Stimulated activated CD8-positive, alpha-beta memory T cell treated with anti-CD3 and anti-CD28 coated beads, Interleukin-12 subunit alpha, Interleukin-12 subunit beta, amount 100 ng/mL, for 1 hour (primary cell): ENCODE measurements at places on chromosomes 6 and 20.
A peak's percentile ranks its signal among the peaks of the same experiment; 100 is the strongest.

DNA sequence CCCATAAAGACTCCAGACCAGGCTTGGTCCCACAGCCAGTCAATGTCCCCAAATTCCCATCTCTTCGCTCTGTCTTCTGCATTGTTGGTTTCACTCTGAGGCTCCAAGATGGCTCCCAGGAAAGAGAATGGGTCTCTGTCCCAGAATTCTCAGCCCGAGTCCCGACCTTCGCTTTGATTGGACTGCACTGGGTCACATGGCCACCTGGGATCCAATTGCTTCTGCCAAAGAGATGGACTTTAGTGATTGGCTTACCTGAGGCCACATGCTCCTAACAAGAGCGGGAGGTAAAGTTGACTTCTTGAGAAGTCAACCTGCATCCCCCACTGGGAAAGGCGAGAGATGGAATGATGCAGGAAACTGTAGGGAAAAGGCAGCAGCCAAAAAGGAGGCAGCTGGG lies 104.7 kb upstream of the PMEPA1 start:
- DNase-seq, result no peak

DNA sequence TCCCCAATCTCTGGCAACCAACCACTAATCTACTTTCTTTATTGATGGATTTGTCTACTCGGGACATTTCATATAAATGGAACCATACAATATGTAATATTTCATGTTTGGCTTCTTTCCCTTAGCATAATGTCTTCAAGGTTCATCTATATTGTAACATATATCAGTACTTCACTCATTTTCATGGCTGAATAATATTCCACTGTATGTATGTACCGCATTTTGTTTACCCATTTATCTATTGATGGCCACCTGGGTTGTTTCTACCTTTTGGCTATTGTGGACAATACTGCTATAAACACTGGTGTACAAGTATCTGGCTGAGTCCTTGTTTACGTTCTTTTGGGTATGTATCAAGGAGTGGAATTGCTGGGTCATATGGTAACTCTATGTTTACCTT lies 48.4 kb downstream of the PANK2 start:
- DNase-seq, result no peak

- no peak for DNase-seq
These were observed 92.3 kb upstream of the PHACTR1 start for GRCh38 chr6:12624142-12624837.

DNA sequence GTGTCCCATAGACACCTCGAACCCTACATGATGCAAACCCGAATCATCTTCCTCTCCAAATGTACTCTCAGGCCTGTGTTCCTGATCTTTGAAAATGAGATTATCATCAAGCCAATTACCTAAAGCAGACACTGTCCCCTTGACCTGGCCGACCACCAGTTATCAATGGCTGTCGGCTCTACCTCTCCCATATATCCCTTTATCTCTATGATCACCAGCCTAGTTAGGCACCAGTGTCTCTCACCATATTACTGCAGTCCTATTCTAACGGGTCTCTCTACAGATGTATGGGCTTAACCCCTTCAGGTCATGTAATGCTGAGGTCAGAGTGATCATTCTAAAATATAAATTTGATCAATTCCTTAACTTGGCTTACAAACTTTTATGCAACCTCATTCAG lies 234.9 kb upstream of the MARCKS start:
- DNase-seq, result no peak

DNA sequence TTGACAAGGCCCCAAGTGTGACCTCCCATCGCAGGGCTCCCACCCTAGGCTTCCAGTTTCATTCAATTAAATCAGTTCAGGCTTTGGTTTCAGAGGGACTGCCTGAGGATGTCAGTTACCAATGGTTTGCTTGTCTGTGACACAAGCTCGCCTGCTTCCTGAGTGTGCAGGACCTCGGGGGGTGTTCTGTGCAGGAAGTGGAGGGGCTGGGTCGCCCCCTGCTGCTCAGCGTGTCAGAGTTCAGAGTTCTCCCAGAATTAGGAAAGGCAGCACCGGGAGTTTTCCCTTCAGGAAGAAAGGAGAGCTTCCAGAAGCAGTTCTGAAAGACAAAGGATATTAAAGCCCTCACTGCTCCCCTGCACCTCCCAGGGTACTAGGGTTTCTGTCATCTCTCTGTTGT lies 50.8 kb upstream of the TGM3 start:
- no peak for DNase-seq

- no peak for DNase-seq
These were observed 209.9 kb downstream of the LRFN2 start for GRCh38 chr6:40377173-40377806.

DNA sequence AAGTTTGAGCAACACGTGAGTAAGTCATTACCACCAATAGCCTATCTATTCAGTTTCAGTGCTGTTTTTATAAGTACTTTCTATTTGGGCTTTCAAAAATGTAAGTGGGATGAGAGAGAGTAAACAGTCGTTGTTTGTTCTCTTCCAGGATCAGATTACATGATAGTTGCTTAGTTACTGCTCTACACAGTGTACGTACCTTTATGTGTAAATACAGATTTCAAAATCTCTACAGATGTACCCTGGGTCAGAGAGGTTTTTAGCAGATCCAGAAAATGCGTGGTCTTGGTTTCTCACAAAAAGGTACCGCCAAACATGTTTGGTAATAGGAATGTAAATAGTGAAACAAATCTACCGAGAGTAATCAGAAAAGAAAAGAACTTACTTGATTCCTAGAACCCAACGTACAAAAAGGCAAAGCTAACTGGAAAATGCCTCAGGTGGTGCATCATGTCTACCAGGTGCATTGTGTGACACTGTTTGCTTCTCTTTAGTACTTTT lies 421.1 kb downstream of the BCKDHB start:
- DNase-seq, result no peak

- DNase-seq, result peak; percentile 15
These were observed 36.9 kb upstream of the BLCAP start for GRCh38 chr20:37564388-37565133.

- DNase-seq, result no peak
These were observed 24.1 kb upstream of the MYLIP start for GRCh38 chr6:16104624-16105433.

DNA sequence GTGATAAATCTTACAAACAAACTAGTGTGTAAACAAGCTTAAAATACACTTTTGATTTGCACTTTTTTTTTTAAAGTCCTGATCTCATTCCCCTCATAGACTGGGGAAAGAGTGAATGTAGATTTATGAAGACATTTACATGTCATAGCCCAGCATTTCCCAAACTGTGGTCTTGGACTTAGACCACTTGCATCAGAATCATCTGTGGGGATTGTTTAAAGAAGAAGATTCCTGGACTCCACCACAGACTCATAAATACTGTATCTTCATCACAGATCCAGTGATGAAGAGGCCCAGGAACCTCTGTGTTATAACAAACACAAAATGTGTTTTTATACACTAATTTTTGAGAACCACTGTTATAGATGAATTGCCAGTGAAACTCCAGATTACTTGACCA lies 99.5 kb downstream of the KCNQ5 start:
- DNase-seq, result no peak

- no peak for DNase-seq
These were observed 500.1 kb upstream of the JAG1 start for GRCh38 chr20:11173916-11174315.

DNA sequence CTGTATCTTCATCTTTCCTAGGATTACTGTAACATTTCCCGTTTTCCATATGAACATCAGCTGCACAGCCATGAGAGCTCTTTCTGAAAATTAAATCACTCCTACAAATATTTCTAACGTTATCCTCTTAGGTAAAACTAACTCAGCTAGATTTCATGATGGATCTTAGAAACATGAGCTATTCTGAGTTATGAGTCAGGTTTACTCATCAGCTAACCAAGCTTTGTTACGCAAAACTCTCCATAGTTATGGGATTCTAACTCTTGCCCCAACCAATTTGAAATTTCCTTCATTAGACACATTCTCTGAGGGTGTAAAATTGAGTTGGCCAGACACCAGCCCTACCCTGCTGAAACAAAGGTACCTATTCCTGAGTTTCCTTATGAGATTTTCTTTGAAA lies 14.0 kb downstream of the DEFB110 start:
- DNase-seq, result no peak

- no peak for DNase-seq
These were observed 55.7 kb downstream of the GNAS start for GRCh38 chr20:58908221-58908620.

DNA sequence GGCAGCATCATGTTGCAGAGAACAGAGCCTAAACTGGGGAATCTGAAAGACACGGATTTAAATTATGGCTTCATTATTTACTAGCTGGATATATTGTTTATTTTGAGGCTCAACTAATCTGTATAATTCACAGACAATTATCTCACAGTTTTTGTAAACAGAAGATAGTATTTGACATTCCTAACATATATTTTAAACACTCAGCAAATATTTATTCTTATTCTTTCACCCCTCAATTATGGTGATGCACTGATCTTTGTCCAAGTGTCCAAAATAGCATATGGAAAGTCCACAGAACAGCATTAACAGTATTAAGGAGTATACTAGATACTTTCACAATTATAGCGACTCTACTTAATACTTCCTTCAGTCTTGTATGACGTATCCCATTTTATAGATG lies 257.0 kb downstream of the ADGRG6 start:
- DNase-seq, result no peak
